Smooth muscle cell of bladder (primary cell): ENCODE measurements at places on chromosomes 4 and X. TPM values are rescaled to one million over a fixed set of nuclear protein-coding genes. Genes with fewer than 3 reads are reported as not detected.

Gene ASB11
- not detected in 2 replicates for total RNA-seq

Gene MAGEA10
- not detected in 2 replicates for total RNA-seq

Gene PDLIM3
- total RNA-seq: 15.8 and 28.3 TPM in 2 replicates

Gene EXOC1L
- 0.37 TPM in 1 of 2 replicates, not detected in the other for total RNA-seq

Gene ENPEP
- total RNA-seq: under 0.01 and 0.28 TPM in 2 replicates

Gene MAGED4B
- total RNA-seq: 25.2 and 38.0 TPM in 2 replicates

Gene PNCK
- total RNA-seq: 0.14 and 0.74 TPM in 2 replicates

Gene CXorf49
- total RNA-seq: not detected in 2 replicates

Gene DCAF4L1
- total RNA-seq: under 0.01 and 0.09 TPM in 2 replicates
